ENCODE measurements at places on chromosomes 1 and 21. TPM values are rescaled to one million over a fixed set of nuclear protein-coding genes. Genes with fewer than 3 reads are reported as not detected.

- peak; percentile 72 for DNase-seq
These were observed 126.2 kb downstream of the FGGY start for GRCh38 chr1:59422921-59423575.

DNA sequence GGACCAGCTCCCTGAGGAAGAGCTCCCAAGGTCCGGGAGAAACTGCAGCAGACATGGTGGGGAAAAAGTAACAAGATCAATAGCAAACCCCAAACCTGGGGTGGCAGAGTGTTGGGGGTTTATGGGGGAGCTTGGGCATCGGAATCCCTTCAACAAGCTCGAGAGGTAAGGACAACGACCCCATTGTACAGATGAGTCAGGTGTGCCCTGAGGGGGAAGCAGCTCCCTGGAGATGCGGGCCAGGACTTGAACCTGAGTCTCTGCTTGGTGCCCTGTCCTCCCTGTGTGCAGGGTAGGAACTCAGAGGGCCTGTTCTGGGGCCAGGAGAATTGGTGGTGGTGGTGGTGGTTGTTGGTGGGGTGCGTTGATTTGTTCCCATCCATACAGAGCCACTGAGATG, 125.4 kb downstream of the PTPRU start:
- no peak for DNase-seq

Gene HSD11B1
- 63.3 TPM for total RNA-seq

DNA sequence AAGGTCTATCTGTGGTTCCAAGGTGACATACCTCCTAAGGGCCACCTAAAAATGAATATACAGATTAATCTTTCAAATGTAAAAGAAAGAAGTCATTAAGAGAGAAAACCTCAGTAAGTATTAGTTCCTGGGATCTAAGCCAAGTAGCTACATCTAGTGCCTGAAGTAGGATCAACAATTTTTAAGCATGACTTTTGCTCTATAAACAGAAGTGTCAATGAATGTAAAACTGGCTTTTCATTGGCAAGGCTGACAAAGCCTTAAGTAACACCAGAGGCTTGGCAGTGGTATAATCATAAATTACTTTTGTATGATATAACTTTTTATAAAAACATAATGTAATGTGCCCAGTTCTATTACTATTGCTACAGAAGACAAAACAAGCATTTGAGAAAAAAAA, 12.2 kb upstream of the ACADM start:
- DNase-seq, result no peak

GRCh38 chr1:6971048-6971447, 185.8 kb downstream of the CAMTA1 start:
- no peak for DNase-seq

- DNase-seq, result peak; percentile 42
These were observed 22.6 kb downstream of the CASP9 start for GRCh38 chr1:15501208-15502032.

Gene SPATA17
- total RNA-seq, result 1.8 TPM

DNA sequence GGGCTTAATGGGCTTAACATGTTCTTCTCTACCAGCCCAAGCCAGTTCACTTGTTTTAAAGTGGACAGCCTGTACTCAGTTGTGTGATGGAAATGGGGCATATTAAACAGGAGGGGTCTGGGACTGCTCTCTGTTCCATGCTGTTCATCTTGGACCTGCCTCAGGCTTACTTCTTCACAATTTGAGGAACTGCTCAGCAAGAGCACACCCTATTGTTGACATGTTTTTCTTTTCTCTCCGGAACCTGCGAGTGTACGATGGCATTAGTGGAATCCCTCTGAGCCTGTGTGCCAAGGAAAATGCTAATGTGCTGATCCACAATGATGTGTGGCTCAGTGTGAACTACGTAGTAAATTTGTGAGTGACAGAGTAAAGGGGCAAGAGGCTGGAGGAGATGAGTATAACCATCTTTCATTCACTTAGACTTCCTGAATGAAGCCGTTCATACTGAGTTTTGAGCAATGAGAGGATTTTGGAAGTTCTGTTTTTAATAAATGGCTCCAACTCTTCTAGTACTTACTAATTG, 6.9 kb downstream of the AHCYL1 start:
- no peak for DNase-seq

- DNase-seq, result no peak
These were observed 18.2 kb downstream of the TNNT2 start for GRCh38 chr1:201359031-201359872.

DNA sequence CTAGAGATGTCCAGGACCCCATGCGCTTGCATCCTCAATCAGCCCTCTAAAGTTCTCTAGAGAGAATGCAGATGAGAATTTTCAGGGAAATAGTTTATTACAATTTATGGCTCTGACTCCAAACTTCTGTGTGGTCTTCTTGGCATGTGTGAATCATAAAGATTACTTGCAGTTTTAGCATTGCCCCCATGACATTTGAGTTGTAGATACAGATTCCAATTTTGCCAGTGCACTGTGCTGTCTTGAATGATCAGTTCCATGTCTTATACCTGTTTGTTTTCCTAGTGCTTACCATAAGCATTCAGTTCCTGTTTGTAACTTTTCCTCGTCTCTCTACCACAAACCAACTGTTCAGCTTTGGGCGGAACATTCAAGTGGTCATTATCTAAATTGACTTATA, 4.8 kb downstream of the KRTAP21-3 start:
- no peak for DNase-seq

Gene C1orf216
- total RNA-seq, result 12.6 TPM

GRCh38 chr1:50898773-50899172, 61.3 kb downstream of the FAF1 start:
- DNase-seq, result no peak

DNA sequence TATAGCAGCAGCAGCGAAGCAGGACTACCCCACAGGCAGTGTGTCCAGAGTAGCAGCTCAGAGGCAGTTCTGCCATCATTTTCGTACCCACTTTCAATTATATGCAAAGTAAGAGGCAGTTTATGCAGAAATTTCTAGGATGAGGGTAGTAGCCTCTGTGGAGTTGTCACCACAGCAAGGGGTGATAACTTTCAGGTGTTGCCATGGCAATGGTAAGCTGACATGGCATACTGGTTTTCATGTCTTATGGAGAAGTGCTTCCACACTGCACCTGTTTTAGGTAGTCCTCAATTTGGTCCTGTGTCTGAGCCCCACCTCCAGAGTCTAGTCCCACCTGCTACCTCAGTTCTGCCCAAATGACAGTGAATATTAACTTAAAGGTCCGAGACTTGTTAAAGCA, 133.3 kb upstream of the SYT6 start:
- no peak for DNase-seq

Gene KCNJ9
- not detected for total RNA-seq

DNA sequence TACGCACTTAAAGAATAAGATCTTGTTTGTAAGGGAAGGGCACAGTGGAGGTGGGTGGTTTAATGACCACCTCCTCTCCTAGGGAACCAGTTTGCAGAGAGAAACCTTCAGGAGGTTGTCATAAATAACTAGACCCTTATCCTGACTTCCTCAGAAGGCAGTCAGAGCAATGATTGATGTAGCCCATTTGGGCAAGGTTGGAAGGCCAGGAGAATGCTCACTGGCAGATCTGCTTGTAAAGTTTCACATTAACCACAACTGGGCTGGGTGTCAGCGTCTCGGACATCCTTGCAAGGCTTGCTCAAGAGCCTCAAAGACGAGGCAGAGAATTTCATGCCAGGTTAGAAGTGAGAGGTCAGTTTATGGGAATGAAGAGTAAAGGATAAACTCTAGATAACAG, 87.6 kb upstream of the TRABD2B start:
- no peak for DNase-seq

Gene C1QTNF12
- total RNA-seq, result 0.92 TPM

Data from ovary (tissue), 10 donors.